RCC 7860 (cell line): ENCODE measurements at places on chromosomes 1 and 21.

GRCh38 chr1:3336641-3337630, 117.5 kb upstream of the ARHGEF16 start:
- DNase-seq: no peak

GRCh38 chr1:228236744-228237143, 28.9 kb downstream of the OBSCN start:
- DNase-seq: peak; percentile 26

GRCh38 chr1:154456631-154457030, 45.4 kb upstream of the TDRD10 start:
- DNase-seq: no peak

- no peak for DNase-seq
These were observed 28.4 kb upstream of the DMRTB1 start for GRCh38 chr1:53430779-53431178.

DNA sequence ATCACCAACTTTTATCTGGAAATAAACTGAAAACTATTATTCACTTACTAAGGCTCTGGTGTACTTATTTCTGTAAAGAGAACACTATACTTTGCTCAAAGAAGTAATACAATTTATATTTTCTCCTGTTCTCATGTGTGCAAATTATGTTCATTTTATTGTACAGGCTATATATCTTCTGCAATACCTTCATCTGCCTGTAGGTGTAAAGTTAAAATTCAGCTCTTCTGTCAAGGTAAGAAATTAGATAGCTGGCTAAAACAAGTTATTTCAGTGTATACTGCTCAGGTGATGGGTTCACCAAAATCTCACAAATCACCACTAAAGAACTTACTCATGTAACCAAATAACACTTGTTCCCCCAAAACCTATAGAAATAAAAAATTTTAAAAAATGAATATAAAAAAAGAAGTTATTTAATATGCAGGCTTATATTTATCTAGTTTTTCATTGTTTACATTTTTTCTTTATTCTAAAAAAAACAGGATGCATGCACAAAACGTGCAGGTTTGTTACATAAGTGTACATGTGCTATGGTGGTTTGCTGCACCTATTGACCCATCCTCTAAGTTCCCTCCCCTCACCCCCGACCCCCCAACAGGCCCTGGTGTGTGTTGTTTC, 81.5 kb downstream of the PTGER3 start:
- DNase-seq: no peak

DNA sequence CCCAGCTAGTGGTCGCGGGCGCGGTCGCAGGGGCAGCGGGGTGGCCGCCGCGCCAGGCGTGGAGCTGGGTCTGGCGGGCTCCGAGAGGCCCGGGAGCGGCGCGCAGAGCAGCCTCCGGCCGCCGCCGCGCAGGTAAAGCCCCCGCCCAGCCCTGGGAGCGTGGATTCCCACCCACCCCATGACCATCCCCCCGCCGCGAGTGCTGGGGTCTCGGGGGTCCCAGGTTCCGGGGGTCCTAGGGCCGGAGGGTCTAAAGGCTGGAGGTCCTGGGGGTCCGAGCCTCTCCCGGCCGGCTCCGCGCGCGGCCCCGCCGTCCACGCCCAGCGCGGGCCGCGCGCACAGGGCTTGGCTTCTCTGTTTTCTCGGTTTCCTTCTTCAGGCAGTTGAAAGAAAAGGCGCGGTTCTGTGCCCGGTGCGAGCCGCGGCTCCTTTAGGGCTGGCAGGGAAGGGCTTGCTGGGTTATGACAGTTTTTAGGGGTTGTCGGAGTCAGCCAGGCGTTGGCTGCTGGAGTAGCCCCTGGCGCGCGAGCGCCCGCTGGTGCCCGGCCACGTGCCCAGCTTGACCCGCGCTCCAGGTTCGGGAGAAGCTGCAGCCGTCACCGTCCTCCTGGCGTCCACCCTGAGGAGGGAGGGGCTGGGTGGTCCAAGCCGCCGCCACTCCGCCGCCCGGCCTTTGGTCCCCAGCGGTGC, 359 bp downstream of the LRRC3 start:
- DNase-seq: no peak

DNA sequence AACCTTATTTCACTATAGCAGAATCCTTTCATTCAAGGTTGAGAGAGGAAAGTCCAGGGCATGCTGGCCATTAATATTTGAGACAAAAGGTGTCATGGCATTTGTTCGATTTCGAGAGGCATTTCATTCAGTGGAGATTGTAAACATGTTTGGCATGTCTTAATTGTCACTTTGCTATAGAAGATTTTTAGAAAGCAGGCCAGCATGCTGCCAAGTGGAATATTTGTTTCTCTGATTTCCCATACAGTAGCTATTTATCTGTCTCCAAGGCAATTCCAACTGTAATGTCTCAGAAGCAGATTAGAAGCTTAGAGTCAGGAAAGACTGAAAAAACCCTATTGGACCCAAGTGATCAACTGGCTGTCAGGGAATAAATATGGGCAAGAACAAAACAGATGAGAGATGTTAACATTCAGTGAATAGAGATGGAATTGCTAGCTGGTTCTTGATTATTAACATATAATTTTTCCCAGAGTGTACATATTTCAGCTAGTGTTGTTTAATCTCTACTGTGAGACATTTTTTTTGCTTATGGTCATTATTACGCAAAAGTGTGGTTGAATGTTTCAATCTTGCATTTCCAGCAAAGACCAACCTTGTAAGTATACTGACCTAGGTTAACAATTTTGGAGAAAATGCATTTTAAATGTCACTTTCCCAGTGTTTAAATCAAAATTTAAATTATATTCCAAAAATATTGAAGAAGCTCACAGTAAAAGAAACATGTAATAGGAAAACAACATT, 174.6 kb downstream of the KCNK2 start:
- DNase-seq: no peak

- DNase-seq: no peak
These were observed 20.4 kb upstream of the SAMD11 start for GRCh38 chr1:903305-903704.

- no peak for DNase-seq
These were observed 29.4 kb upstream of the CRP start for GRCh38 chr1:159743651-159744410.

DNA sequence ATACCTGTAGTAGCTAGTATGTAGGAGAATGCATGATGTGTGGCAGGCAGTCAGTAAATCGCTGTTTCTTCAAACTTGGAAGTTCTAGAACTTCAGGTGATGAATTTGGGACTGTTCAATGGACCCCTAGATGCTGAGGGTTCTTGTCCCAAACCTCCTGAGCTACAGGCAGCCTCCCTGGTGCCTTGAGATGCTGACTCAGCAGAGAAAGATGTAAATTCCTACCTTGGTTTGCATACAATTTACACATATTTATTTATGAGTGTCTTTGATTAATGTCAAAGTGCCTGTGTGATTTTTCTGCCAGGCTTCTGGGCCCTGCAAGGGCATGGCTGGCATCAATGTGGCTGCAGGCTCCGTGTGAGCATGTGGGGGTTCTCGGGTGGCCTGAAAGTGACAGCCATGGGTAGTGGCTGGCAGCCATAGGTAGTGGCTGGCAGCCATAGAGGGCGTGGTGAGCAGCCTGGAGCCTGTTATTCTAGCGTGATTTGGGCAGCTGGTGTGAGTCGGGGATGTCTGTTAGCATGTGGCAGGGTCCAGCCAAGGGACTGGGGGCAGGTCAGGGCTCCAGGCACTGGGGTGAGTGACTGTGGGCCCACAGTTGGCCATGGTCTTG, 13.2 kb upstream of the POU3F1 start:
- no peak for DNase-seq

DNA sequence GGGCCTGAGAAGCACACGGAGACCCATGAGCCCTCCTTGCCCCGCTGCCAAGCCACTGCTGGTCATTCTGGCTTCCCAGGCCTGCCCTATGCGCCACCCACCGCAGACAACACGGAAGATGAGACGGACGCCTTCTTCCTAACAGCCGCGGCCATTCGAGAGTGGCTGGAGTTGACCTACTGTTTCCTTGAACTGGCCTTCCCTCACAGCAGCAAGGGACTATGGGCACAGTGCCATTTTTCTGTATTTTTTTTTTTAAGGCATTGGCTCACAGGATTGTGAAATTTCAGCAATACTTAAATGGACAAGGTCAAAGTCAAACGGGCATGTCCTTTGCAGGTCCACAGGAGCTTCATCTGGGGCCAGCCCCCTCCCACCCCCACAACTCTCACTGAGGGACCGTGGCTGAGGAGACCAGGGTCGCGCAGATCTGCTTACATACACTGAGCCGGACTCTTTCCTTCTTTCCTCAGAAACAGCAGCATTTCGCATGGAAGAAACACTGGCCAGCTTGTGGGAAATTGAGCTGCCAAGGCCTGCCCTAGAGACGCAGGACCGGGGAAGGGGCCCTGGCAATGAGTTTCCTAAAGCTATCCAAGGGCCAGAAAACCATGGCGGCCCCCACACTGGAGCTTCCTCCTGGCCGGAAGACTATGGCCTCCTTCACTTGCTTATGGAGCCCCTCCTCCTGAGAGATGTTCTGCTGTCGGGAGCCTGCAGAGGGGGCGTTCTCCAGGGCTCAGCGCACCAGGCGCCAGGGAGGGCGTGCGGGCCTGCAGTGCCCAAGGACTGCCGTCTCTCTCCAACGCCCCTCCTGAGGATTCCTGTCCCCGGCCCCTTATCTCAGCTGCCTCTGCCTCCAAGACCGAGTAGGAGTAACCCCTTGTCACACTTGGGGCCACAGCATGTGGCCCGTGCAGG, 98.9 kb downstream of the PGBD5 start:
- no peak for DNase-seq

- DNase-seq: no peak
These were observed 5.0 kb downstream of the RNU1-2 start for GRCh38 chr1:16900751-16901150.

DNA sequence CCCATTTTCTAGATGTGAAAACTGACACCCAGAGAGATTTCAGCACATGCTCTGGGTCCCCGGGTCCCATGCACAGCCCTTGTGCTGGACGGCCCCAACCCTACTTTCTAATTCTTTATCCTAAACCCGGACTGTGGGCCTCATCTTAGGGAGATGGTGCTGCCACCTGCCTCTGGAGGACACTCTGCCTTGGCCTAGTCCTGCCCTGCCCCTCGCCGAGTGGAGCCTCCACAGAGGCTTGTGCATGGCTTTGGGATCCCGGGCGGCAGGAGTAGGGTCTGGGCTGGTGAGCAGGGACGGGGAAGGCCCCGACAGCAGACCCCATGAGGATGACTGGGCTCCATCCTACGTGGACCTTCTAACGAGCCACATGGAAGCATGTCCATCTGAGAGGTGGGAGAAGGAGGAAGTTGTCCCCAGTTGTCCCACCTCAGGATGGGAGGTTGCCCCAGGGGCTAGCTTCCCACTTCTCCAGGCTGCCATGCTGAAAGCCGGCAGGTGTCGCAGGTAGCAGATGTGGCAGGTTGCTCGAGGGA, 12.4 kb downstream of the MX2 start:
- DNase-seq: no peak

- no peak for DNase-seq
These were observed 79.0 kb upstream of the B3GALT5 start for GRCh38 chr21:39533545-39534380.

DNA sequence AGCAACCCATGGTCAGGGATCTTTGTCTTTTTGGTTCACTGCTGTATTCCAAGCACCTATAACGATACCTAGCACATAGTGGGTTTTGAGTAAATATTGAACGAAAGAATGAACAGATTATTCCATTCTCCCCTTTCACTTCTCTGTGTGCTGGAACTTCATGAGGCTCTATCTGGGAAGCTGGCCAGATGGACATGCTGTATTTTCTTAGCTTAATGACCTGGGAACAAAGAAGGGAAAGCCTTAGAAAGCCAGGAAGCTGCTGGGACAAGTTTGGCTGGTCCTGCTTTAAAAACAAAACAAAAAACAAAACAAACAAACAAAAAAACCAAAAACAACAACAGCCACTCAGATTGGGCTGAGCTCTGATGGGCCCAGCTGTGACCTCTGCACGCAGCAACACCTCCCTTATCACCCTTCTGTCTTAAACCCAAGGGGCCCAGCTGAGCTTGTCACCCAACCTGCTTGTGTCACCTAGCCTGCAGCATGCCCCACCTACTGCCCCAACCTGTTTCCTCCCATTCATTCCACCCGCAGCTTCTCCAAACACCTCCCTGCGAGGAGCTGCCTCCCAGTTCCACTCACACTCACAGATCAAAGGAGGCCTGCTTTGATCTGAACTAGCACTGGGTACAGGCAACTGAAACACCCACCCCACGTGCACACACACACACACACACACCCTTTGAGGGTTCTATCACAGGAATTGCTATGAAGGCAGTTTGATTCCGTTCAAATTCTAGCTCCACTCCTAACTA, 37.1 kb downstream of the SLC30A1 start:
- DNase-seq: no peak

DNA sequence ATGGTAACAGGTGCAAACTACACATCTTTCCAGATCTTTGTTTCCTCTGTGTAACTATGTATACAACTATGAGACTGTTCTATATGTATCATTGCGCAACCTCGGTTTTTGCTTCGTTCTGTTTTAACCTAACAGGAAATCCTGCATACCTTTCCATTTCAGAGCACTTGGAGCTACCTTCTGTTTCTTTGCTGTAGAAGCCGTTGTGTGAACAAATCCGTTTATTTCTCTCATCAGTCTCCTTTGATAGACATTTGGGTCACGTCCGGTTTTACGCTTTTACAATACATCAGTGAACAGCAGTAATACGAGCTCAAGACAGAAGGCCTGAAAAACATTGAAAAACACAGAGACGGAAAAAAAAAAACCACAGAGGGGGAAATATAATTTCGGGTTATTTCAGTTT, 10.5 kb downstream of the ATP5IF1 start:
- peak; percentile 55 for DNase-seq

DNA sequence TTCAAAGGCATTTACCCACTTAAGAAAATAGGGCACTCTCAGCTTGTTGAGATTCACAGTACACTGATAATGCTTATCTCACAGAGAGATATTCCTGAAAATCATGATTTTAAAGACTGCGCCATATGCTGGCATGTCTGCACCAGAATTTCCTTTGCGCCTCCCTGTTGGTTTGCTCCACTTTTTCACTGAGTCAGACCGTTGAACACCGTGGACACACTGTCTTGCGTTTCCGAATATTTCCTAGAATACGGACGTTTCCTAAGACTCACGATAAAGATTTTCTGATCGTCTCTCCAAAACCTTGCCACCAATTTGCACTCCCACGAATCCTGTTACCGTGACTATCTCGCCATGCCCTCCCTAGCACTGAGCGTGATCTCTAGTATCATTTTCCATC, 497 bp upstream of the C1orf115 start:
- DNase-seq: no peak

DNA sequence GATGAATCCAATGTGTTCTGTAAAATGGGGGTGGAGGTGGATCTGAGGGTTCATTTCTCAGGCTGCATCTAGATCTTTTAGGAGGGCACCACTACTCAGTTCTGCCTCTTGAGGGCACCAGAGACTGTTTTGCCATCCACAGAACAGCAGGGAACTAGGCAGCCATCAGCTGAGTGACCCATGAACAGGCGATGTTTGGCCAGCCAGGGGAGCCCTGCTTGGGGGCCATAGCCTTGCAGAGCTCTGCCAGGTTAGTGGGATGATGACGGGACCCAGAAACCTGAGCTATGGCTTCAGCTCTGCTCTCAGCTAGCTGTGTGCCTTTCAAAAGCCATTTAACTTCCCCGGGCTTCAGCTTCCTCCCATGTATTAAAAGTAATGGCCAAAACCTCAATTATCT, 13.4 kb upstream of the NOS1AP start:
- peak; percentile 55 for DNase-seq
